ENCODE measurements at places on chromosomes 1 and 21.

DNA sequence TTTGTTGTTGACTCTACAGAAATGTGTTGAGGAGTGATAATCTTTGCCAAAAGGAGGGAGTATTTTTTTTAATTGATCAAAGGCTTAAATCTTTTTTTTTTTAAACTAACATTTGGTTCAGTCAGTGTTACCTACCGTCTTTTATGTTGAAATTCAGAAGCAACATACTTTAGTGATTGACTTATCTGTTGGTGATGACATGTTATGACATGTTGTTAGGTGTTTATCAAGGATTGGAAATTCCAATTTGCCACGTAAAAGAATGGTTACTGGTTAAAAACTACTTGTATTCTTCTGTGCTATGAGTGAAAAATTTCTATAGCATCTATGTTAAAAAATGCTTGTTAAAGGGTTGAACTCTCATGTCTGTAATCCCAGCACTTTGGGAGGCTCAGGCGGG is 61.2 kb downstream of the DNM3 start:
- DNase-seq: no peak

- no peak for DNase-seq
Measured at GRCh38 chr1:220999872-221000863, 120.9 kb downstream of the HLX start.

- DNase-seq: no peak
Measured at GRCh38 chr1:194215448-194215847, 1029.0 kb upstream of the B3GALT2 start.

GRCh38 chr1:32539584-32540571 is 651 bp downstream of the ZBTB8A start:
- no peak for DNase-seq

GRCh38 chr21:19029816-19030215 is 626.2 kb upstream of the TMPRSS15 start:
- no peak for DNase-seq

DNA sequence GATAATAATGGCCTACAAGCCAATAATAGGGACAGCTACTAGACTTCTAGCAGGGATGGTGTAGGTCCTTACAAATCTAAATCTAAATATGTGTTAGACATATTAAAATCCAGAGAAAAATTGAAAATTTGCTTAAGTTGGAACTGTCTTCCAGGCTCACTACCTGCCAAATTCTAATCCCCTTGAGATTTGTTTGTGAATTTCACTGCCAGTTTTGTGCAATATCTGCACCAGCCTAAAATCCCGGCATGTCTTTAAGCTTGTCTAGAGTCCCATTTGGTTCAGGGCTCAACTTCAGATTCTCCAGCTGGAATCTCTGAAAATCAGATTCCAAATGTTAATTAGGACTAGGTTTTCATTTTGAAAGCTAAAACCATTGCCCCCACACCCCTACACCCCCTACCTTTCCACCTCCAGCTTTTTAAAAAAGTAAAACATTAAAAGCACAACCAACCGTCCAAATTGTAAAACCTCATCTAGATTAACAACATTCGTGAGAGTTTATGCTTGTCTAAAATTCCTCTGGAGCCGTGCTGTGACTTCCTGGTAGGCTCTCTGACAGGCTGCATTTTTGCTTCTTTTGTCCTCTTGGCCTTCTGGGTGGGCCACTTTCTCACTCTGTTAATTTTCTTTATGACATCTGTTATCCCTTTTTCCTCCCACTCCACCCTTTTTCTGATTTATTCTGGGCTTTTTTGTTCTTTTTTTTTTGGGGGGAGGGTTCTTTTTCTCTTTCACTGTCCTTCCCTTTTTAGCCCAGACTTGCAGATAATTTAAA is 348.7 kb downstream of the PAPPA2 start:
- no peak for DNase-seq

GRCh38 chr1:27889506-27889905 is 17.2 kb downstream of the THEMIS2 start:
- no peak for DNase-seq

- no peak for DNase-seq
Measured at GRCh38 chr1:23169727-23170335, 1.2 kb upstream of the LUZP1 start.

DNA sequence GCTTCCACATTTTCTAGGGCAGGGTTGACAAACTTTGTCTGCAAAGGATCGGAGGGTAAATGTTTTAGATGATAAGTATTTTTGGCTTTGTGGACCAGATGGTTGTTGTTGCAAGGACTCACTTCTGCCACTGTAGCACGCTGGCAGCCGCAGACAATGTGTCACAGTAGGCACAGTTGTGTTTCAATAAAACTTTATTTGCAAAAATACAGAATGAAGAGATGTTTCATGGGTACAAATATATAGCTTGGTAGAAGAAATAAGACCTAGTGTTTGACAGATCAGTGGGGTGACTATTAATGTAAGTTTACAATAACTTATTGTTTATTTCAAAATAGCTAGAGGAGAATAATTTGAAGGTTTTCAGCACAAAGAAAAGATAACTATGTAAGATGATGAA is 127.8 kb downstream of the GRIK3 start:
- DNase-seq: no peak

DNA sequence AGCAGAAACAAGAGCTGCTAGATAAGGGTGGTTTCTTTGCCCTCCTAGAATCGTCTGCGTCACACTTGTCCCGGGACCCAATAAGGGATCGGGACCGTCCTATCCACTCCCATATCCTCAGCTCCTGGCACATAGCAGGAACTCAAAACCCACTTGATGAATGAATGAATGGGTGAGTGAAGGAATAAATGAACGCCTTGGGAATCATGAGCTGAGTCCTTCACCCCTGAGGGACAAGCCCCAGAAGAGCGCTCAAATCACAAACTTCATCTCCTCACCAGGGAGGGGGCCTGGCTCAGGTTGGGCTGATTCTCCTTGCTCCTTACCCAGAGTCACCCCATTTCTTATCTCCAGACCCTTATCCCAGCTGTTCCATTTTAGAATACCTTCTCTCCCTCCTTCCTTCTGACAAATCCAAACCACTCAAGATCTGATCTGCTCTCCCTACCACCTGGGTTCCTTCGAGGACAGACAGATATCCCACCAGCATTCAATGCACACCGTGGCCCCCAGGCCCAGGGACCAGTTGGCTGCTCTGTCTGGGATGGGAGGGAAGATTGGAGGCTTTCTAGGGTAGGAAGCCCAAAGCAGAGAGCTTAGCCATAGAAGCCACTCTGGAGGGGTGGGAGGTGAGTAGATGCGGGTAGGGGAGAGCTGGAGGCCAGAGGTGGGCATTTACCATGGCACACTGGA is 643 bp upstream of the MOB3C start:
- DNase-seq: no peak

GRCh38 chr1:165254376-165254775 is 102.1 kb downstream of the LMX1A start:
- no peak for DNase-seq

DNA sequence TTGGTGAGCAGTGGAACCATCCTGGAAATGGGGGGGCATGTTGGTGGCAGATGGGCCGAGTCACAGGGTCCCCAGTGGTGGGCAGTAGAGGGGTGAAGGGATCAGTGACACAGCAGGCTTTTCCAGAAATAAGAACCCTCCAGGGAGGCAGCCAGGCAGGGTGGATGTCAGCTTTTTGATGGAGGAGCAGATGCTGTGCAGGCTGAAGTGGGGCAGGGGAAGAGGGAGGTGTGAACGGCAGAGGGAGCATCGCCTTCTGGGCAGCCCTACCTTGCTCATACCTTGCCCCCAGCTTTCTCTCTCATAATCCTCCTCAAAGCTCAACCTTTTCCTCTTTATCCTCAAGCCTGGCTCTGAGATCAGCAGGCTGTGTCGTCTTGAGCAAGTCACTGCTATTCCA is 131.8 kb upstream of the IPO9 start:
- DNase-seq: no peak

DNA sequence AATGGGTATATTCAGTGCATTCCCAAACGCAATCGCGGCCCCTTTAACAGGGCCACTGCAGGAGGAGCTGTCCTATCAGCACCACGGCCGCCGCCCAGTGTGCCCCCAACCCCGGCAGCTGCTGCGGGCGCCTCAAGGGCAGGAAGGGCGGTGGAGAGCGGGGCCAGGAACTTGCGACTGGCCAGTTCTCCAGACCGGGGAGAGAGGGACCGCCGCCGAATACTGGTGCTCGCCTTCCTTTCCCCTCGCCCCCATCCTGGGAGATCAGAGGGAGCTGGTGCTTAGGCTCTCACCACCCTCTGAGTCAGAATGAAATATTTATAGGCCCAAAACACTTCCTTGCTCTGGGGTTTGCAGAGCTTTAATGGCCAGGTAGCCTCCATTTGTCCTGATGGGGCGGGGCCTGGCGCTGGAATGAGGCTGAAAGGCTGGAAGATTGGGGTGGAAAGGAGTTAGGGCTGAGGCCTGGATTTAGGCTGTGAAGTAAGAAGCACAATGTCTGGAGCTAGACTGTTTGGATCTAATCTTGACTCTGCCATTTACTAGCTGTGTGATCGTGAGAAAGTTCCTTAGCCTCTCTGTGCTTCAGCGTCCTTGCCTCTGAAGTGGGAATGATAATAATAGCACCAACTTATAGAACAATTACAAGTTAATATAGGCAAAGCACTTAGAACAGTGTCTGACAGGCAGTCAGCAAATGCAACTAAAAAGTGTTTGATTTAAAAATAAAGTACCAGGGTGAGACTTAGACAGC is 75.5 kb downstream of the NAV1 start:
- no peak for DNase-seq

- DNase-seq: no peak
Measured at GRCh38 chr1:33982419-33982818, 118.5 kb downstream of the HMGB4 start.

- DNase-seq: no peak
Measured at GRCh38 chr1:64173336-64173940, 30.0 kb upstream of the UBE2U start.

DNA sequence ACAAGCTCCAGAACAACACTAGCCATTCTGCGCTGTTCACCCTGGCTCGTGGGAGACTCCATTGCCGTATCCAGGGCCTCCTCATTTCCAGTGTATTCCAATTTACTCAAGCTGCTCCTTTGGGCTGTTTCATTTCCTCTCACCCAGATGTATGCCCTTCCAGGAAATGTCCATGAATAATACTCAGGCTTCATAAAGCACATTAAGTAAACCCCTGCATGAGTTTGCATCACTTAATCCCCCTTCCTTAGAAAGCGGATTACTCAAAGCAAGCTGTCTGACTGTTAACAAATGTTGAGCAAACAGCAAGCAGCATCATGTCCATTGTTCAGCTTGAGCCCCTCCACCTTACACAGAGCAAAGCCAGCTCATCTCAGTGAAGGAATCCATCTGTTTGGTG is 403.6 kb upstream of the PBX1 start:
- DNase-seq: no peak

- DNase-seq: no peak
Measured at GRCh38 chr1:67193704-67194103, 27.4 kb downstream of the IL23R start.

DNA sequence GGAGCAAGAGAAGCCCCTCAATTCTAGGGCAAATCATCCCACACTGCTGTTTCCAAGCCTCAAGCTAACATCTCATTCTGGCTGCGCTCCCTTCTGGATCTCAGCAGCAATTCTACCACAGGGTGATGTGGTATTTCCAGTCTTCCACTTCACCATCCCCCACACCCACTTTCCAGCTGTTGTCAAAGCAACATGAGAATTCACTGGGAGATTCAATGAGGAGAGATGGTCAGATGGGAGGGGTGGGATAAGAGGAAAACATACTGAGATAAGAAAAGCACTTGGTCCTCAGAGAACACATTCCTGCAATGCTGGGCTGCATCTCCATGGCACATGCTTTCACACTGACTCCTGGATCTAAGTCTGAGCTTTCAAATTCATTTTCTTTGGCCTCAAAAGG is 47.3 kb upstream of the LRRC52 start:
- DNase-seq: no peak

DNA sequence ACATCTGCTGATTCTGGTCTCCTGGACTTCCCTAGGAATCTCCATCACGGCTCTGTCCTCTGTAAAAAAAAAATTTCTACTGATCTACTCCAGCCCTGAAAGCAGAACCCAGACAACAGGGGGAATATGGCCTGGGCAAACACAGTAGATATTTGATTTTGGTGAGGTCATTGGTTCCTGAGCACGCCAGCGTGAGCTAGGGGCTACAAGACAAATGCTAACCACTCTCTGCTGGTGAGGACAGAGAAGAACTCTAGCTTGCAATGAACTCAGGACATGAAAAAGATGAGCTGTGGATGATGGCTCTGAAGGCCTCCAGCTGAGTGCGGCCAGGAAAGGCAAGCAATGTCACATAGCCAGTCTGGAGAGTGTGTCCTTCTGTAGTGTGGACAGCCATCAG is 17.2 kb upstream of the FYB2 start:
- no peak for DNase-seq

Measured in stimulated activated CD4-positive, alpha-beta T cell treated with anti-CD3 and anti-CD28 coated beads, Interleukin-1b, Interleukin-23, amount 100 ng/mL, for 1 hour (primary cell).